ENCODE measurements at places on chromosomes 16 and 17.

GRCh38 chr17:56819431-56820145 lies 14.1 kb downstream of the C17orf67 start:
- peak; percentile 81 for DNase-seq

DNA sequence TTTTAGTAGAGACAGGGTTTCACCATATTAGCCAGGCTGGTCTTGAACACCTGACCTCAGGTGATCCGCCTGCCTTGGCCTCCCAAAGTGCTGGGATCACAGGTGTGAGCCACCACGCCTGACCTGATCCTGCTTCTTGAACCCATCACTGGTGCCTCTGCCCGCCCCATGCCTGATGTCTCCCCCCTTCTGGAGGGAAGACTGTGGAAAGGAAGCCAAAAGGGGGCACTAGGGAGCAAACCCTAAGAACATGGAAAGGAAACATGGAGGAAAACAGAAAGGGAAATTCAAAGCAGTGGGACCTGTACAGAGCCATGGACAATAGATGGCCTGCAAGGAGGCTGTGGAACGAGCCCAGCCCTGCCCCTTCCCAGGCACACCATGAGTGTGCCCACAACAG lies 31.1 kb upstream of the FASN start:
- DNase-seq, result no peak

- no peak for DNase-seq
Observed at GRCh38 chr17:43839670-43840108, 6.7 kb upstream of the MPP3 start.

DNA sequence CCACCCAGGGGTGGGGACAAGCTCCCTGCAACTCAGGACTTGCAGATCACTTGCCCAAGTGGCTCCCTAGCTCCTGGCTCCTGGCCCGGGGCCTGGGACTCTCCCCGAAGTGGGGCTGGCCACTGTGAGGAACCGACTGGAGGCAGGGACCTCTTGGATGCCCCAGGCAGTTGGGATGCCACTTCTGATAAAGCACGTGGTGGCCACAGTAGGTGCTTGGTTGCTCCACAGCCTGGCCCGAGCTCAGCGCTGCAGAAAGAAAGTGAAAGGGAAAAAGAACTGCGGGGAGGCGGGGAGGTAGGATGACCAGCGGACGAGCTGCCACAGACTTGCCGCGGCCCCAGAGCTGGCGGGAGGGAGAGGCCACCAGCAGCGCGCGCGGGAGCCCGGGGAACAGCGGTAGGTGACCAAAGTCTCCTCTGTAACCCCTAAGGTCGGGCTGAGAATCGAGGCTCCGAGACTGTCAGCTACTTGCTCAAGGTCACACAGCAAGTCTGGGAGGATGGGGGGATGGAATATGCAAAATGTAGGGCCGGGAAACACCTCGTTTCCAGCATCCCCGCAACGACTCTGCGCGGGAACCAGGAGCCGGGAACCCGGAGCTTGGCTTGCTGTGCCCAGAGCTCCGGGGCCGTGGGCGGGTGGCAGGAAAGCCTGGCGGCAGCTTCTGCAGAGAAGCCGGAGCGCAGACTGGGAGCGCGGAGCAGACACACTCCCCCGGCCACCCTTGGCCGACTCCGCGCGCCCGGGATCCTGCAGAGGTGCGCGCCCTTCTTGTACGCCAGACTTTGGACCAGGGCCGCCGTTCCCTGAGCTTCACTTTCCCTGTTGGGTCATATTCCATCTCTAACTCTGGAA lies 1.9 kb downstream of the CIITA start:
- no peak for DNase-seq

DNA sequence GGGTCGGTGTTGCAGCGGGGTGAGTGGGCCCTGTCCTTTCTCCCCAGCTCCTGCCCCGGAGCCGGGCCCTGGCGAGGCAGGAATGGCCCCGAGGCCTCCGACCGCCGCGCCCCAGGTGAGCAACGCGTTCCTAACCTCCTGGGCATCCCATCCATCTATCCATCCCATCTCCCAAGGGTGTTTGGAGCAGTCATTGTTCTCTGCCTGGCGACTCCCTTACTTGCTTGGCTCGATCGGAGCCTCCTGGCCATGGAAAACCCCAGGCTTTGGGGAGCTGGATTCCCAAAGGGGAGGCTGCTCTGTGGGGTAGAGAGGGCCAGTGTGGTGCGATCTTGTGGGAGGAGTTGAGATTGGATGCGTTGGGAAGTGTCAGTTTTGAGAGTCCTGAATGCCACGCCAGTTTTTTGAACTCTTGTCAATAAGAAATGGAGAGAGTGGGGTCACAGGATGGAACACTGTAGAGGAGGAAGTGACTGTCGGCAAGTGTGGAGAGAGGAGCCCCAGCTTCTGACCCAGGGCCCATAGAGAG lies 684 bp downstream of the ZFP90 start:
- peak; percentile 12 for DNase-seq

DNA sequence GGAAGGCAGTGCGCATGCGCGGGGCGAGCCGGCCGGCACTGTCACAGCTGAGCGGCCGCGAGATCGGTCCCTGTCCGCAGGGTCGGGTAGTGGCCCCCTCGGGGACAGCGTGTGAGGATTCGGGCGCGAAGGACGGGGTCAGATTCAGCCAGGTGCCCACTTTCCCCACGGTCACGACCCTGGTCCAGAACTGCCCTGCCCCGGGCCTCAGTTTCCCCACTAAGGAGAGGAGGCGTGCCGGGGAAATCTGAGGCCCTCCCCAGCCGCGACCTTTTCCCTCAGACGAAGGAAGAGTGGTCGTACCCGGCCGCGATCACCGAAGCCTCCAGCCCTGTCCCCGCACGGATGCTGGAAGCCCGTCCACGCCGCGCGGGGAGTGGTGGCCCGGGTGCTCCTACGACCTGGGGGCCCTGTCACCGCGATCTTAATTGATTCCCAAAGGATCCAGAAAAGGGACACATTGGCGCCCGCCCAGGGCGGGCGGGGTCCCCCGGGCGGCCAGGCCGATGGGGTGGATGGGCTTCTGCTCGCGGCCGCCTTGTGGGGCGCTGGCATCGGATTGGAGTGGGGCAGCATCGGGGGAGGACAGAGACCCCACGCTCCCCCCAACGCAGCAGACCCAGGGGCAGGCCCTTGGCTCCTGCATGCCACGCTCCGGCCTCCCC lies 57.7 kb downstream of the SRL start:
- no peak for DNase-seq

DNA sequence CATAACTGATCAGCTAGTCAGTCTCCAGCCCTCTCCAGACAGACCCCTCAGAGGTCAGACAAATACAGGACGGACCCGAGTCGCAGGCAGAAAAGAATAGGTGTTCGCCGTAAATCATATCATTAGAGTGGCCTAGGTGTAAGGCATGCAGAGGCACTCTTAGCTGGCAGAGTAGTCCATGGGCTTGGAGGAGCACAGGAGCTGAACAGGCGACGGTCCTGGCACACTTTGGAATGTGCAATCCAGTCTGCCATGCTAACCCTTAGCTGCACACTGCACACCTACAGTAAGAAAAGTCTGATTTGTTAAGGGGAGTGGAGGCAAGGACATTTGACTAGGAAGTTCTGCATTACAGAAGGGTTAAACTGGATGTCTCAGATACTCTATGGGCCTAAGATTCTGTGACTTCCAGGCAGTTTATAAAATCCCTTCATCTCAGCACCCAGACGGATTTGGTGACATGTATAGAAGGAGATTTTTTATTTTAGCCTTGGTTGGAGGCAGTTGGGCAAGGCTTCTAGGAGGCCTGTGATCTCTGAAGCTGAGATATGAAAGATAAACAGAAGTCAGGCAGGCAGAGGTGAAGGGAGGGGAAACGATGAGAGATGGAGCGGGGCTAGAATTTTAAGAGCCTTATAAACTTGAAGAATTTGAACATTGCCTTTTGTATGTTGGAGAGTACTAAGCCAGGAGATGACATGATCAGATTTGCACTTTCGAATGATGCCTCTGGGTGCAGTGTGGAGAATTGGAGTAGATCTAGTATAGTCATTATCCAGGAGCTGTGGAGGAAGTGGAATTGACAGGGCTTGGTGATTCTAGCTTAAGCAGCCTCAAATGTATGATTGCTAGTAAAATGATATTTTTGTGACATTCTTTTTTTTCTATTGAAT lies 34.6 kb upstream of the SLC5A11 start:
- no peak for DNase-seq

DNA sequence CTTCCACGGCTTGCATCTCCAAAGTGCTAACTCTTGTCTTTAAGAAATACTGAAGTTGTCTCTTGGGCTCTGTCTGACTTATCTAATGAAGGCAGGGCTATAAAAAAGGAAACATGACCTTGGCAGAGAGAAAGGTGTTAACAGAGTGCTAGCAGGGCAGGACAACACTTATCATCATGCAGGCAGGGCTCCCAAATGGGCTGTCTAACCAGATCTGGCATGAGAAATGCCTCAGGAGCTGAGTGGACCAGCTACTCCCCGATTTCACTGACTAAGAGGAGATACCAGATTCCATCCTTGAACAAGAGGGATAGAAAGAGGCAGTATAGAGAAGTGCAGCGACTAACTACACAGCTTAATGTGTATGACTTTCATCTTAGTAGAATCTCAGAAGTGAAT lies 32.6 kb downstream of the PMP22 start:
- DNase-seq, result no peak

DNA sequence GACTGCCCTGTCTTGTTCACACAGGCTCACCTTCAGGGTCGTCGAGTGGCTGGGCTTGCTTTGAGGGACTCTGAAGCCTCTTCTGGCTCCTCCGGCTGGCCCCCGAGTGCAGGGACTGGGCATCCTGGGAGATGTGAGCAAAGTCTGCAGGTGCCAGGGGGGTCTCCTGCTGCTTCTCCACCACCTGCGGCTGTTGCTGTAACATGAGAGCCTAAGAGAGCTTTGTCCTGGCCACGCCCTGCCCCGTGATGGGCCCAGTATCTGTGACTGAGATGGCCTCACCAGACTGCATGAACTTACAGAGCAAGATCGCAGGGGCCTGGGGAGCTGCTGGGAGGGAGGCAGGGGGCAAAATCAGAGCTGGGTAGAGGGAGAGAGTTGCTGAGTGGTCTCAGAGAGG lies 12.5 kb downstream of the ERN2 start:
- no peak for DNase-seq

- no peak for DNase-seq
Observed at GRCh38 chr17:50922721-50923405, 56.7 kb upstream of the TOB1 start.
